ENCODE measurements at places on chromosomes 5 and 9.
A peak's percentile ranks its signal among the peaks of the same experiment; 100 is the strongest.

GRCh38 chr9:69672596-69673310 lies 582 bp upstream of the APBA1 start:
- DNase-seq: peak; percentile 40

- DNase-seq: no peak
Observed at GRCh38 chr5:31832966-31833365, 194.0 kb downstream of the PDZD2 start.

- DNase-seq: no peak
Observed at GRCh38 chr9:98610211-98610610, 98.5 kb downstream of the GABBR2 start.

DNA sequence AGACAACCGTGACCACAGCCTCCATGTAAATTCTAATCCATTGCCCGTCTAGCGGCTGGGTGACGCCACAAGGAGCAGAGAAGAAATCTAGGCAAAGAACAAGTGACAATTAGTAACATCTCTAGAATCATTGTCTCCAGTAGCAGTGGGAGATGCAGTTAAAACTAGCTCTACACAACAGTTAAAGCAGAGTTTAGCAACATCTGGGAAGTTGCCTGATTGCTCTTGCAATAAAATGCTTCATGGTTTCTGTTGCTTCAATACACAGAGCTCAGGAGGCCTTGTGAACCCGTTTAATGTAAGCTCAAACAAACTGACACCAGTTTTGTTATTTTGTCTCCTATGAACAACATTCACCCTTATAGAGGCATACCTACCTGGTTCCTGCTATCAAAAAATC lies 369.8 kb upstream of the PDE4D start:
- no peak for DNase-seq

- DNase-seq: no peak
Observed at GRCh38 chr5:160432196-160432595, 10.5 kb downstream of the PTTG1 start.

DNA sequence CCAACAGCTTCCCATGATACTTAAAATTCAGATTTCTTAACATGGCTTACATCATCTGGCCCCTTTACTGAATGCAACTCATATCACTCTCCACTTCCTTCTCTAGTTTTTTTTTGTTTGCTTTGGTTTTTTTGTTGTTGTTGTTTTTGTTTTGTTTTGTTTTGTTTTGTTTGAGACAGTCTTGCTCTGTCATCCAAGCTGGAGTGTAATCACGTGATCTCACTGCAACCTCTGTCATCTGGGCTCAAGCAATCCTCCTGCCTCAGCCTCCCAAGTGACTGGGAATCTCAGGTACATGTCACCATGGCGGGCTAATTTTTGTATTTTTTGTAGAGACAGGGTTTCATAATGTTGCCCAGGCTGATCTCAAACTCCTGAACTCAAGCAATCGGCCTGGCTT lies 41.4 kb downstream of the CPLANE1 start:
- DNase-seq: no peak

GRCh38 chr9:136902259-136902821 lies 16.0 kb downstream of the TRAF2 start:
- DNase-seq: peak; percentile 30

GRCh38 chr9:137268538-137269201 lies 8.9 kb upstream of the TOR4A start:
- no peak for DNase-seq

- peak; percentile 52 for DNase-seq
Observed at GRCh38 chr5:134122530-134122929, 8.0 kb downstream of the TCF7 start.

DNA sequence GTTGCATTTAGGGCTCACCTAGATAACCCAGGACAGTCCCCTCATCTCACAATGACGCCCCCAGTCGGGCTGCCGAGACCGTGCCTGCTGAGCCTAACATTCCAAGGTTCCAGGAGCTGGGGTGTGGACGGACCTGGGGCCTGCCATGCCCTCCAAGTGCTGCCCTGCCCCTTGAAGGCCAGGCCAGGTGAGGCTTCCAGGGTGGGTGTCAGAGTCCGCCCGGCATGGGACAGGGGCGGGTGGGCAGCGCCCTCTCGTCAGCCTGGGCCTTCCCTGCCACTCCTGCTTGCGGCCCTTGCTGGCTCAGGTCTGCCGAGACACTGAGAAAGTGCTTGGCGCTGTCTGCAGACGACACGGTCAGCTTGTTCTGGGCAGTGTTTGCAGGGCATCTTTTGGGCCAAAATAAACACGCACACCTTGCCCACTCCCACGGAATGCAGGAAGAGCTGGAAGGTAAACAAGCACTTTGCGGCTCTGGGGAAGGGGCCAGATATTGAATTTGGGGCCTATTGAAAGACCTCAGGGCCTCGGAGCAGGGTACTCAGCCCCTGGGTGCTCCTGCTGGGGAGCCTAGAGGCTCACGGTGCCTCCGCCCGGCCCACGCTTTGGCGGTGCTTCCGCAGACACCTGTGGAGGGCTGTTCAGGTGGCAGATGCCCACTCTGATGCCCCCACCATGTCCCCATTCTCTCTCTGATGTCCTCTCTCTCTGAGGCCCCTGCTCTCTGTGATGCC lies 4.2 kb upstream of the SCGB3A1 start:
- DNase-seq: no peak

DNA sequence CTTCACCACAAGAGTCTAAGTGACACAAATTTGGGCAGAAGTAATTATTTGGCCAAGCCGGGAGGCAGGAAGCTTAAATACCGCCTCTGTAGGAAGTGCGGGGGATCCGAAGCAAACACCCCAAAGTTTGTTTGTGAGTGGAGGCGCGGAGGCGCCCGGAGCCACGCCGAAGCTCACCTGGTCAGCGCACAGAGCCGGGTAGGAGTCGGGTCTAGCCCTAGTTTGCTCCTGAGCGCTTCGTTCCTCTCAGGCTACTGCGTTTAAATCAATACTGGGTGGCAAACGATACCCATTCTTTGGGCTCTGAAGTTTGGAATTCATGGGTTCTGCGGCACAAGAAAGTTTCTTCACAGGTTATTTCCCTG lies 855 bp downstream of the MCC start:
- no peak for DNase-seq

- no peak for DNase-seq
Observed at GRCh38 chr9:84296146-84296843, 44.3 kb downstream of the SLC28A3 start.

DNA sequence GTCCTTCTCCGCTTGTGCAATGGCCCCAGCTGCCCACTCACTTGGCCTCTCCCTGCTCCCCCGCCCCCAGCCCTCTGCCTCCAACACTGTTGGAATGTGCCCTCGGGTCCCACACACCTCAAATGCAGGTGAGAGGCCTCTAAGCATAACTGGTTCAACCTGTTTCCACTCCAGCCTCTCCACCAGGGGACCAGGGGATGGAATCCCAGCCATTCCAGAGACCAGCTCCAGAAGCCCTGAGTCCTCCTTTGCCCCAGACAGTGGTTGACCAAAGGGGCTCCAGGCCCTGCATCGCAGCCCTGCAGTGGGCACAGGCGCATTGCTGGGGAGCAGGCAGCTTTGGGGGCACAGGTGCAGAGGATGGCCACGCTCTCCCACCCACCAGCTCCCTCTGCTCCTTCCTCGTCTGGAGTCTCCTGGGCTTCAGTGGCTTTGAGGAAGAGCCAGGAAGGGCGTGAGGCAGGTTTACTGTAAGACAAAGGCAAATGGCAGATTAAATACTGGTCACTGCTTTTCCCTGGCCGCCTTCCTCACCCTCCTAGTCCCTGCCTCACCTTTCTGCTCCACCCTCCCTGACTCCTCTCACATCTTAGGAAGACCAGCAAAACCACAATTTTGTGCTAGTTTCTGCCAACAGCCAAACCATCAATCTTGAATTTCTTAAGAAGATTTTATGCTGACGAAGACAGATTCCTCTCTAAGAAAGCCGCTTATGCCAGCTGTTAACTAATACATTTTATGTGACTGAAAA lies 29.1 kb upstream of the IRX2 start:
- no peak for DNase-seq

DNA sequence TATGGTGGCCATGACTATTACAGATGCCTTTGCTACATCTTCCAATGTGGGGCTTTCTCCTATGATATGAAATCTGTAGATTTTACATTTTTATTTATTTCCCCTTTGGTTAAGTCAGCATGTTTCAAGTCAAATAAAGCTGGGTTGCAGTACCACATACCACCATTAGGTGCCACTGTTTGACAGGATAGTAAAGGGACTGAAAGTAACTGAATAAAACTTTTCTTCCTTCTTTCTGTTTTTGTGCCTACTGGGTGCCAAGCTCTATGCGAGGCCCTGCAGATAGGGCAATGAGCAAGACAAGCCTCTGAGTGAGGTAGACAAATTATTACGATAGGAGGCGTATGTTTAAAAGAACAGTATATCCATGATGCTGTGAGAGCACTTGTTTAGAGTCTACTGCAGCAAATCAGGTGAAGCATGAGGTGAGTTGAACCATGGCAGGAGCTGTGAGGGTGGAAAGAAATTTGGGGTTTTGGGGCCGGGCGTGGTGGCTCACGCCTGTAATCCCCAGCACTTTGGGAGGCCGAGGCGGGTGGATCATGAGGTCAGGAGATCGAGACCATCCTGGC lies 64.8 kb downstream of the GDNF start:
- no peak for DNase-seq

DNA sequence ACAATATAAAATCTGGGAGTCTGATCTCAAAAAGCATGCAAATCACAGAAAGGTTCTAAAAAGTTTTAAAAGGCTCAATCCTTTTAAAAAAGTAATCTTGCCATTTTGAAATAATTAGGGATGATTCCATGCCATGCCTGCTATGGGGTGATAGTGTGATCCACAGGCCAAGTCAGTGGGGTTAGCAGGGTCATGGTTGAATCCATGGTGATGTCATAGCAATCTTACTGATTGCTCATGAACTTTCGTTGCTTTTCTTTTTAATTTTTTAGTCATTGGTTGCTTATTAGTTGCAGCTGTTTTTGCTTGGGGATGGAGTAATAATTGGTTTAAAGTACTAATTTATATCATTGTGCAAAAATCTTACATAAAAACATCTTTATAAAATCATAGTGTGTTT lies 485.0 kb downstream of the ENC1 start:
- no peak for DNase-seq

GRCh38 chr5:97525780-97526179 lies 342.7 kb upstream of the RIOK2 start:
- no peak for DNase-seq

Data from activated naive CD4-positive, alpha-beta T cell (primary cell).